ENCODE measurements at places on chromosomes 4 and X.

GRCh38 chr4:137541181-137541580 is 8.9 kb upstream of the PCDH18 start:
- DNase-seq = no peak

DNA sequence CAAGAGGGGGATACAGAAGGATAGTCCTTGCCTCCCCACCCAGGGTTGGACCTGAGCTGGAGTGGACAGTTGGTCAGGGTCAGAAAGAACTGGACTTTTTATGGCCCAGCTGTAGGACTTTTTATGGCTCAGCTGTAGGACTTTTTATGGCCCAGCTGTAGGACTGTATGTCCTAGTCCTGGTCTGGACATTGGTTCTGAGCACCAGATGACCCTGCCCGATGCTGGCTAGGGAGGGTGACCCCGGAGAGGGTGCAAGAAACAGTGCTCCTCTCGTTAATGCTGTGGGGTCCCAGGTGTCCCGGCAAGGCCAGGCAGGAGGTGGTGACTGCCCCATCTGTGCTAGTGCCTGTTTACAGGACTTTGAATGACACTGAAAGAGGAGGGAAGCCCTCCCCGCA is 2.0 kb upstream of the LETM1 start:
- no peak for DNase-seq

DNA sequence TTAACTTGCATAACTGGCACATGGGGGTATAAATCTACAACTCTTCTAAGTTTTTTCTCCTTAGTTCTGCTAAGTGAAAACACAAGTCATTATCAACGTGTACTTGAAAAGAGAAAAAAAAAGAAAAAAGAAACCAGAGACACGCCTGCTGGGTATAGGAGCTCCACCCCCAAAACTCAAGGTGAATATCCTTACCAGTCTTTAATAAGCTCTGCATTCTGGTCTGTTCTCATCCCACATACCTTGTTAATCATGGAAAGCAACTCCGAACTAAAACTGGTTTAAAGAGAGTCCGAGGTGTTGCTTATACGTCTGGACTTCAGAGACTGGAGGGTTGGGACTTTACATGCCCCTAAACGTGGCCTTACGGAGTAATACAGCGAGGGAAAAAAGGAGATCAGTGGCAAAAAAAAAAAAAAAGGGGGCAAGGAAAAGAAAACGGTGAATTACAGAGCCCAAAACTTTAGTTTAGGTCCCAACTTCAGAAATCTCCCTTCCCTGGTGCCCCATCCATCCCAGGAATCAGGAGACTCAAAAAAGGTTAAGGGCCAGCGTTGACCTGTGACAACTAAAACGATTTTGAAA is 1.0 kb downstream of the PGRMC2 start:
- no peak for DNase-seq

DNA sequence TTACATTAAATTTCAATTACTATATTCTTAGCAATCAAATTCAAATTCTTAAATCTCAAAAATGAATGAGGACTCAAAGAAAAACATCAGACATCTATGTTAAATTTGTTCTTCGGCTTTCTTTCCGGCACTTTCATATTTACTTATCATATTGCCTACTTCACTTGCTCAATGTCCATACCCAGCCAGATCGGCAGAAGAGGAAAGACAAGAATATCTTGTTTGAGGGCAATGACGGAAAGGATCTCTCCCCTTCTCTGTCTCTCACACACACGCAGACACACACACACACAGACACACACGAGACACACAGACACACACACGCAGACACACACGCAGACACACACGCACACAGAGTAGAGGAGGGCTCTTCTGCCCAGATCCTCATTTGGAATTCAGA is 13.2 kb upstream of the IRF2 start:
- no peak for DNase-seq

GRCh38 chrX:42988700-42989099 is 210.7 kb upstream of the PPP1R2C start:
- no peak for DNase-seq

DNA sequence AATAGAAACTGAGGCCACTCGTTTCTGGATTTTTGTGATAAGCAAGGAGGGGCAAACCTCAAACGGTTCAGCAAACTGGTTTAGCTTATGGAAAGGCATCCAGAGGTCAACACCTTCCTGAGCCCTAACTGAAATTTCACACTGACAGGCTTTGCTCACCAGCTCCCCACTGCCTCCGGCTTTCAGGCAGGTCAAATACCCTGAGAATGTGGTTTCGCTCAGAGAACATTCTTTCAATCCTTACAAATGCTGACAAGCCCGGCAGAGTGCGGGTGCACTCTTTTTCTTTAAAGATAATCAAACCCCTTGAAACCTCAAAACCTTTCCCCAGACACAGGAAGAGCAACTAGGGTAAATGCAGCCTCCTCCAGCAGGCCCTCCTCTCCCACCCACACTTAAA is 41.5 kb downstream of the CD40LG start:
- no peak for DNase-seq

- no peak for DNase-seq
Measured at GRCh38 chr4:77434299-77435092, 171.1 kb upstream of the CXCL13 start.

DNA sequence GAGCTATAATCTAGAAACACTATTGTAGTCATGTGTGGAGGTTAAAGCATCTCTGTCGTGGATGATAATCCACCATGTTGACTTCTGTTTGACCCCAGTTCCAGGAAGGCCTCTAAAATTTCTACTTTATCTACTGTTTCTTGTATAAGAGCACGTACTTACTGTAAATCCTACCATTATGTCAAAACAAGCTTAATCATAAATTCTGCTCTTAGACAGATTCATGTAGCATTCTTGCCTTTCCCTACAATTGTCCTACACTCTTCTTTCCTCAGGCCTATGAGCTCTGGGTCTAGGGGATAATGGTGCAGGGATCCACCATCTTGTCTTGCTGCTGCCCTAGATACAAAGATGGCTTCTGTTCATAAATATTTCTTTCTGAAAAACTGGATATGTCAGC is 2594.3 kb downstream of the ARAP2 start:
- no peak for DNase-seq

GRCh38 chr4:19239565-19239964 is 1012.1 kb upstream of the SLIT2 start:
- DNase-seq = no peak

Measured in 8988T (cell line).